ENCODE measurements at places on chromosomes 2 and 18. TPM values are rescaled to one million over a fixed set of nuclear protein-coding genes. Genes with fewer than 3 reads are reported as not detected.

The COL6A3 gene
- total RNA-seq: 14.1 TPM

The TTR gene
- 410 TPM for total RNA-seq

The UBR3 gene
- total RNA-seq: 127 TPM

The RPIA gene
- total RNA-seq: 7.8 TPM

The TMEM247 gene
- total RNA-seq: not detected

The SLC4A3 gene
- 50.5 TPM for total RNA-seq

The FOXI3 gene
- total RNA-seq: not detected

The DDX18 gene
- total RNA-seq: 61.8 TPM

The ALLC gene
- total RNA-seq: not detected

The RBM44 gene
- total RNA-seq: 2.8 TPM

The CAVIN2 gene
- 5.3 TPM for total RNA-seq

The CROCC2 gene
- 1.4 TPM for total RNA-seq

The TGFBRAP1 gene
- 22.6 TPM for total RNA-seq

The CFAP53 gene
- total RNA-seq: 3.2 TPM

The NOSTRIN gene
- total RNA-seq: 6.0 TPM

The CKAP2L gene
- 4.2 TPM for total RNA-seq

The ABCG8 gene
- 1.2 TPM for total RNA-seq

The ANKRD29 gene
- total RNA-seq: 11.3 TPM

The EFHD1 gene
- 3.7 TPM for total RNA-seq

The POMC gene
- total RNA-seq: 5.3 TPM

The GBX2 gene
- total RNA-seq: 10.4 TPM

The DES gene
- total RNA-seq: 1.4 TPM

The RAPGEF4 gene
- 60.7 TPM for total RNA-seq

The EMILIN2 gene
- 1.8 TPM for total RNA-seq

The AQP12B gene
- not detected for total RNA-seq

The SLC5A6 gene
- 27.7 TPM for total RNA-seq

The SEPTIN2 gene
- total RNA-seq: 295 TPM

The CREG2 gene
- total RNA-seq: 47.1 TPM

The TEX44 gene
- not detected for total RNA-seq

The ATG9A gene
- 31.8 TPM for total RNA-seq

The FHOD3 gene
- total RNA-seq: 50.5 TPM

The AGXT gene
- not detected for total RNA-seq

The LRRTM1 gene
- 18.7 TPM for total RNA-seq

The FOXD4L1 gene
- total RNA-seq: 0.69 TPM

The GCG gene
- not detected for total RNA-seq

The AMER3 gene
- total RNA-seq: 33.7 TPM

The POTEJ gene
- total RNA-seq: 0.46 TPM

Measured in diencephalon (tissue), 1 donor.